ENCODE measurements at places on chromosomes 1 and 21.

DNA sequence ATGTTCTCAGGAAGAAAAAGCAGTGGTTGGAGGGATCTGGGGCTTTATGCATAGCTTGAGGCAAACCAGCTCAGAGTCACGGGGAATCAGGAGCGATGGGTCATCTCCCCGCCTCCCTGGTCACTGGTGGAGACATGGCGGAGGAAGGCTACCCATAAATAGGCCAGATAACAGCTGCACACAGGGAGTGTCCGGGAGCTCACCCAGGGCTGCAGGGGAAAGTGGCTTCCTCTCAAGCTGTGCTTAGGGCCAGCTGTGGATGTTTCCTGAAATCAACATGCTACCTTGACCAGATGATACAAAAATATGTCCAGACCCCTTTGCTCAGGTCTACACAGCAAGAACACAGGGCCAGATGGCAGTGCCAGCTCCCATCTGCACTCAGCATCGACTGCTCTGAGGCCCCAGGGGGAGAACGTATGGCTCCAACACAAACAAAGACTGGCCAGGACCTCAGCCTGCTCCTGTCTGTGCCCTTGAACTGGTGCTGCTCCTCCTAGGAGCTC lies 27.1 kb upstream of the RERE start:
- DNase-seq = no peak

DNA sequence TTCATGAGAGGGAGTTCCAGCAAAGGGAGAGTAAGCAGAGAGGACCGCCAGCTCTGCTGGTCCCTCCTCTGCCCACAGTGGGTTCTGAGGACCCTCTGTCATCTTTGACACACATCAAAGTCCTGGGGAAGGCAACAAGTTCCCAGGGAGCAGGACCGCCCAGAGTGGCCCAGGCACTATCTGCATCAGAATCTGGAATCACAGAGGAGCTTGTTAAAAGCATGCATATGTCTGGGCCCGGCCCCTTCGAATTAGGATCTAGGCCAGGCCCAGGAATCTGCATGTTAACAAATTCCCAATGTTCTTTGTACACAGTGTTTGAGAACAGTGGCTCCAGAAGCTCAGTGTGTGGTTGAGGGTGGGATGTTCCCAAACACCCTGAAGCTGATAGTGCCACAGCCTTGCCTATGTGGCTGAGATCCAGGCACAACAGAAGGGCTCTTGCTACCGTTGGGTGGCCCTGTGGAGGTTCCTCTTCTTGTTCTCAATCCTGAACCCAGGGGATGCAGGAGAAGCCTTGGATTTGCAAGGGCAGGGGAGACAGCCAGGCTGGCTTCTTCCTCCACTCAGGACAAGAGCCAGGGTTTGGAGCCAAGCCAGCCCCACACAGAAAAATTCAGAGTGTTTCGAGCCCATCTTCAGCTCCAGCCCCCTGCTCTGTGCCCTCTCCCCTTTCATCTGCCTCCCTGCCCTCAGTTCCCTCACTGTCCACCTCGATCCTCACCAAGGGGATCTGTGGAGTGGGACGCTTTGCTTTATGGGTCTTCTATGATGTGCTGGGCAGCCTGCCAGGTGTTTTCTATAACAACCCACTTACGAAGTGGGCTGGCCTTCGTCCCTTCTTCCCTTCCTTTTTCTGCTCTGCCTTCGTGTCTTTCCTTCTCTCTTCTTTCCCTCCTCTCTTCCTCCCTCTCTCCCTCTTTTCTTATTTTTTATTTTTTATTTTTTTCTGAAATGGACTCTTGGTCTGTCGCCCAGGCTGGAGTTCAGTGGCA lies 129.0 kb upstream of the TMPRSS2 start:
- no peak for DNase-seq

DNA sequence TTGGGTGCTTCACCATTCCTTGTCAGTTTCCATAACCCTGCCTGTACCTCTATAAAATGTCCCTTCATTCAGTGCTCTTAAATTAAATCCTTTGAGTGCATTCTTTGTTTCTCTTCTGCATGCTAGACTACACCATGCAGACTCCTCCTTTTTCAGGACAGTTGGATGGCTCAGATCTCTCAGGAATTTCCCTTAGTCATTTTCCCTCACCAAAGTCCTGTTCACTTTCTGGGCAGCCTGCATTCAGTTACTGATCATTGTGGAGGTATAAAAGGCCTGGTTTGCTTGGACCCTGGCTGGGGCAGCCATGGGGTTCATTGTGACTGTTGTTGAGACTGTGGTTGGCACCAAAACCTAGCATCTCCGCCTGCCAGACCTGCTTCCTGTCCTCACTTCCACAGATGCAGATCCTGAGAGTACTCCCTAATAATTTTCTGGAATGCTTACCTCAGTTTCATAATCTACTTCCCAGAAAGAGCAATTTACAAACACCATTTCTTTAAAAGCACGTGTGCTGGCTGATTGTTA lies 88.4 kb downstream of the PDE4B start:
- no peak for DNase-seq

DNA sequence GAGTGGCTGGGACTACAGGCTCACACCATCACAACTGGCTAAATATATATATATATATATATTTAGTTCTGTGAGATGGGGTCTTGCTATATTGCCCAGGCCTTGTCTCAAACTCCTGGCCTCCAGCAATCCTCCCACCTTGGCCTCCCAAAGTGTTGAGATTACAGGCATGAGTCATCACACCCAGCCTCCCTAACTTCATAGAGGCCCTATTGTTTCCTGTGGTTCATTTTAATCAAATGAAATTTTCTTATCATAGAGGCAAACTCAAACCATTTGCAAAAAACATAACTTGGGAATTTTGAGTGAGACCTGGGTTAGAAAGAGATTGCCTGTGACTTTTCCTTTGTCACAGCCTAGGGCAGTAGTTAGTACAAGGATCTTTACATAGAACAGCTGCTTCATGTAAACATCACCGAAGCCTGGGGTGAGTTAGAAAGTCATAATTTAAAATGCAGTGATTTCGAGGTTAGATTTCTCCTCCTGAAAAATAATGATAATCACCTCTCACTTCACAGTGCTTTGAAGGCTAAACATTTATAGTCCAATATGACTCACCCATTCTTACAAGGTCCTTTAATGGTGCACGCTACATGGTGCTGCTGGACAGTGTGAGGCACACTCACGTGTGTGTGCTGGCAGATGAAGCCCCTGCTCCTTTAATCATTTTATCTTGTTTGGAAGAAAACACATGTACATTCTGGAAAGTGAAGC lies 188.9 kb downstream of the RHOU start:
- no peak for DNase-seq

DNA sequence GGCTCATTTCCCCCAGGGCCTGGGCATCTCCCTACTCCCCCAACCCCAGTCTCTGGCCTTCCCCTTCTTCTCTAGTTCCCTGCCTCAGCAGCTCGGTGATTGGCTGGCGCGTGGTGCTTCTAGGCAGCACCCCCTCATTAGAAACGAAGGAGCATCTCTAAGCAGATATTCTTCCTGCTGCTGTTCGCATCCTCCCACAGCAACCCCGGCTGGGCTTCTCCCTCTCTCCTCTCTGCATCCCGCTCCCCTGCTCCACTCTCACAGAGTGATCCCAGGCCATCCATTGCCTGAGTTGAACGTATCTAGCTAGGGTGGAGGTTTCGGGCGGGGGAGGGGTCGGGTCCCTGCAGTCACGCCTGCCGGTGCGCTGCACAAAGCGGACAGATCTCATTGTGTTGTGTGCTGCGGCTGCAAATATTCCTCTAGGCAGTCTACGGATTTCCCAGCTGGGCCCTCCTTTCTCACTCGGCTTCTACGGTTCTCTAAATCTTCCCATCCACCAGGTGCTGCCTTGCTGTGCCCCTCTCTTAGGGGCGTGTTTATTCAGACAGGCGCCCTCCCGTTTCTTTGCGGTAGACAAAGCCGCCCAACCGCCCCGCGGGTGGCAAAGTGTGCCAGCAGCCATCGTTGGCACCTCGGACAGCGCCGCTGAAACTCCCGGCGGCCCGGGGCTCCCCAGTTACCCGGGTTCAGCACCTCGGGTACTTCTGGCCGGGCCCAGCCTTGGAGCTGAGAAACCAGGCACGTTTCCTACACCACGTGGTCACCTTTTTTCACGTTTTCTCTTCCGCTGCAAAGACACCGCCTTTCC lies 2.2 kb downstream of the CACNA1E start:
- no peak for DNase-seq
